NB4 (cell line): ENCODE measurements at places on chromosomes 6 and 20.
A peak's percentile ranks its signal among the peaks of the same experiment; 100 is the strongest.

- DNase-seq, result no peak
These were observed 86.8 kb upstream of the SNAP25 start for GRCh38 chr20:10131732-10132345.

DNA sequence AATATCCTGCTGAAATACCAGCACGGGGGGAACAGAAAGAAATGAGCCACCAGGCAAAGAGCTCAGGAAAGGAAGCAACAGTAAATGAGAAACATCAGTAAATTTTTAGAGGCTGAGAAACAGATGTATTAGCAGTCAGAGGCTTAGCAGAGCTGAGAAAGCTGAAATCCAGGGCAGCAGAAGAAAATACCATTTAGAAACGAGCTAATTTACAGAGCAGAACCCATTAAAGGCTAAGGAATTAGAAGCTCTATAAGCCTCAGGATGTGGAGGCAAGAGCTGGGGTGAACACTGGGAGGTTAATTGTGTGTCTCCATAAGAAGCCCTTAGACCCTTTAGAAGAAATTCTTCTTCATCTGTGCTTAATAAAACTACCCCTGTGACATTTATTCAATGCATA is 178.6 kb upstream of the RGS17 start:
- no peak for DNase-seq

GRCh38 chr6:150661216-150662007 is 61.7 kb downstream of the PLEKHG1 start:
- DNase-seq, result no peak

DNA sequence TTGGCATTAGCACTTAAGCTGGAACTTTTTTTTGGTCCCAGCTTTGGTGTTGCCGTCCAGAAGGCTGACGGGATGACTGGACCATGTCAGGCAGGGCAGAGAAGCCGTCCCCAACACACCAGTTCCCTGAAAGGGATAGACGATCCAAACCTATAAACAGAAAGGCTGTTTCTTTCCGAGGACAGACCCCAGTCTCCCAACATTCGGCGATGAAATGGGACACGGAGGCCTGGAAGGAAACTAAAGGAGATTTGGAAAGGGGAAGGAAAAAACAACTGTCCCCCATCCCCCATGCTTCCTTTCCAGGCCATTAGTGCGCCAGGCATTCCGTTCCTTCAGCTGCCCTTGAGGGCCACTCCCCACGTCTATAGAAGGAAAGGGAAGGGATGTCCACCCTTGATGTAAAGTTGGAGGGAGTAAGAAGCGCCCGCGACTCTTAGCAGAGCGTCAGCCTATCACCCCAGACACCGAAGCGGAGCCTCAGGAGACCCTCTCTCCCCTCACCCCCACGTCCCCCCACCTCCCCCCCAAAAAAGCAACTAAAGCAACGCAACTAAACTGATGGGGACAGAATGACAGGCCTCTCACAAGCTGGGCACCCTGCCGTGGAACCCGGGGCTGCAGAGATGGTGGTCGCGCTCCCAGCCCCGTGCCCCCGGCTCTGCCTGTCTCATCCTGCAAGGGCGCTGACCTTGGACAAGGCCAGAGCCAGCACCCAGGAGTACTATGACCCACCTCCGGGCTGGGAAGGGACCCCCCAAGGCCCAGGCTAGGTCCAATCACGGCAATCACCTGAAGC is 638 bp downstream of the BLCAP start:
- peak; percentile 24 for DNase-seq

- no peak for DNase-seq
These were observed 852 bp upstream of the TFEB start for GRCh38 chr6:41736186-41736733.

GRCh38 chr20:63498960-63499337 is at the start of gene EEF1A2:
Gene EEF1A2 (minus strand): TSS chr20:63499083. CDS start chr20:63497763, 1,320 bp downstream.
- no peak for DNase-seq

GRCh38 chr6:3801960-3802359 is 47.2 kb upstream of the FAM50B start:
- no peak for DNase-seq
